ENCODE measurements at places on chromosomes 16 and 17.

- peaks cover 2% of the 10 kb centered on the region for H3K36me3 ChIP-seq
- H3K4me3 ChIP-seq = peak overlapping the region; percentile 67
- peak overlapping the region; percentile 91 for H3K27ac ChIP-seq
- H3K27me3 ChIP-seq = peaks cover 11% of the 10 kb centered on the region
- H3K4me1 ChIP-seq = peaks cover 33% of the 10 kb centered on the region
Observed at GRCh38 chr17:50161911-50162288, 3.9 kb upstream of the SGCA start.

GRCh38 chr17:30336369-30337171, 2.7 kb upstream of the TMIGD1 start:
- H3K4me1 ChIP-seq = peaks cover 32% of the 10 kb centered on the region
- peaks cover 5% of the 10 kb centered on the region for H3K27me3 ChIP-seq
- no peak overlapping the region for H3K4me3 ChIP-seq
- no peak overlapping the region for H3K27ac ChIP-seq

- no peak overlapping the region for H3K4me3 ChIP-seq
- H3K27ac ChIP-seq = no peak overlapping the region
- no peaks in the 10 kb centered on the region for H3K36me3 ChIP-seq
Observed at GRCh38 chr16:89934611-89935553, 11.7 kb downstream of the TUBB3 start.

DNA sequence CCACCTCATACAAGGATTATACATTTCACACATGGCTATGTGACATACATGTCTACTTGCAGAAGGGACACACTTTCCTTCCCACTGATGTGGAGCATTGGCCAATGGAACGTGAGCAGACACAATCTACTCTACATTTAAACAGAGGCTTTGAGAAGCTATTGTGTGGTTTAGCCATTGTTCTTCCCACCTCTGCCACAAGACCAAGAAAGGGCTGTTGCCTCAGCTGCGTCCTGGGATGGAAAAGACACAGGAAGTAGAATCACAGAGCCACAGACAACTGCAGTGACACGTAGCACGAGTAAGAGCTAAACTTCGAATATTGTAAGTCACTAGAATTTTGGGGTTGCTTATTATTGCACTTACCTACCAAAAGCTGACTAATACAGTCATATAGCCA, 33.3 kb downstream of the PRKCB start:
- no peak for DNase-seq
- no peaks in the 10 kb centered on the region for H3K27me3 ChIP-seq
- H3K4me1 ChIP-seq = peaks cover 66% of the 10 kb centered on the region
- peaks cover 31% of the 10 kb centered on the region for H3K36me3 ChIP-seq
- peak overlapping the region; percentile 78 for H3K27ac ChIP-seq

GRCh38 chr17:35099908-35100307, 19.8 kb downstream of the RAD51D start:
- H3K4me1 ChIP-seq = peaks cover 7% of the 10 kb centered on the region
- no peak overlapping the region for H3K4me3 ChIP-seq
- H3K27me3 ChIP-seq = no peaks in the 10 kb centered on the region
- H3K36me3 ChIP-seq = peaks cover 21% of the 10 kb centered on the region

DNA sequence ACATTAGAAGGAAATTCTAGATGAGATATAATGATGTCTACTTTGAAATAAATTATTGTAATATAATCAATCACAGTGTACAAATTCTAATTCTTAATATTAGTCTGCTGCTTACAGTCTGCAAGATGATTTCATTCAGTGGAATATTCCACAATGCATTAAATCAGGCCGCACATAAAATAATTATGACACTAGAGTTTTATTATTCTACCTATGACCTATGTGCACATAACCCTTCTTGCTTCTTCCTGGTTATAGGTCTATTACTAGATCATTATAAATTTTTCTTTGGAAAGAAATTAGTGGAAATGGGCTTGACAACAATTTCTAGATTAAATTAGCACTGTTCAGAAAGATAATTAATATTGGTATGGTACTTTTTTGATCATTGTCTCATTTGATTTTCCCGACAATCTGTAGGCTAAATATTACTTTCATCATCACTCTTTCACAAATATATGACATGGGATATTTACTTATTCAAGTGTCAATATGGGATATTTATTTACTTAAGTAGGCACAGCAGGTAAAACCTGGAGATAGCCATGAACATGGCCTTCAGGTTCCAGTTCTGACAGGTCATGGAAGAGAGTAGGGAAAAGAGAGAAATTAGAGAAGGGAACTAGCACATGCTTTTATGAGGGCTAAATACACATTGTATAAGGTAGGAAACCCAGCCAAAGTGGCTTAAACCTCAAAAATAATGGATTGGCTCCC, 476.4 kb downstream of the TOX3 start:
- H3K27me3 ChIP-seq = no peaks in the 10 kb centered on the region
- H3K36me3 ChIP-seq = no peaks in the 10 kb centered on the region
- DNase-seq = no peak
- H3K4me1 ChIP-seq = no peaks in the 10 kb centered on the region
- H3K4me3 ChIP-seq = no peak overlapping the region
- H3K27ac ChIP-seq = no peak overlapping the region

DNA sequence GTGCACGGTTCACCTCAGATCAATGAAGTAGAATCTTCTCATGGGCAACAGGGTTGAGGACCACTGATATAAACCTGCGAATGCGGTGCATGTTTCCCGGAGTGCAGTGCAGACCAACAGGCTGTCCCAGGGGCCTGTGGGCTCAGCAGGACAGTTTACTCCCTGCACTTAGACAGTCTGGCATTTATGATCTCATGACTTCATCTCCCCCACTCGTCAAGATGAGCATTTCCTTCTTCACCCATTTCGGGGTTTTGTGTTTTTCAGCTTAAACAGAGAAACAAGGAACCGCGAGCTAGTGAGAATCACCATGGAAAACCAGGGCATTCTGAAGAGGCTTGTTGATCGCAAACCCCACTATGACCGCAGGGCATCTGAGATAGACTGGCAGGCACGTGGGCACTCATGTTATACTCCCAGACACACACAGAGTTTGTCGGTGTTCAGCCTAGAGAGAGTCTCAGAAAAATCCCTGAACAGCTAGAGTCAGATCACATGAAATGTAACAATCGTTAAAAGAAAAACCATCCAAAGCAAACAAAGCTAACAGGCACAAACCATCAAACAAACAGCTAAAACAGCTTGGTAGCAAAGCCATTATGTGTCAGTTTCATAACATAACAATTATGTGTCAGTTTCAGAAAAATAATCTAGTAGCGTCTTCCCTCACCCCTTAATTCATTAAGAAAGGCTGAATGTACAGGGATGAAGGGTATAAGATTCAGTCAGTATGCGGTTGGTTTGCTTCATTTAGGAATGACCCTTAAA, 2.9 kb downstream of the CFAP97D1 start:
- DNase-seq = no peak
- H3K4me1 ChIP-seq = peaks cover 2% of the 10 kb centered on the region
- no peaks in the 10 kb centered on the region for H3K36me3 ChIP-seq
- peaks cover 44% of the 10 kb centered on the region for H3K27me3 ChIP-seq
- H3K4me3 ChIP-seq = no peak overlapping the region
- H3K27ac ChIP-seq = no peak overlapping the region

GRCh38 chr16:67077871-67078270, 31.9 kb upstream of the PHAF1 start:
- no peak overlapping the region for H3K4me3 ChIP-seq
- no peak for DNase-seq
- peaks cover 23% of the 10 kb centered on the region for H3K36me3 ChIP-seq
- H3K27ac ChIP-seq = no peak overlapping the region
- H3K27me3 ChIP-seq = no peaks in the 10 kb centered on the region

DNA sequence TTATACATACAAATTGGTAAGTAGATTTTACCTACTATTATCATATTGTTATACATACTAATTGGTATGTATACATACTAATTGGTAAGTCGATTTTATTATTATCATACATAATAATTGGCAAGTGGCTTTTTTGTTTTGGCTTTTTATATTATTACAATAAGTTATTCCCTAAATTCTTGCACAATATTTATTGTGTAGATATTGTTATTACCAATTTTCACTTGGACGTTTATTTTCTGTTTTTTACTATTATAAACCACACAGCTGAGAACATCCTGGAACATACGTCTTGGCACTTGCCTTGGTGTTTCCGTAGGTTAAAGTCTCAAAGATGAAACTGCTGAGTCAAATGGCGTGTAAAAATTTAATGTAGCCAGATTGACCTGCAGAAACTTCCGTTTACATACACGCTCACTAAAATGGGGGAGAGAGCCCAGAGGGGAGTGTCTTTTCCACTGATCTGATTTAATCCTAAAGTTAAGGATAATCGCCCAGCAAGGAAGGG, 18.9 kb downstream of the GNGT2 start:
- H3K4me1 ChIP-seq = peaks cover 31% of the 10 kb centered on the region
- H3K27me3 ChIP-seq = peaks cover 1% of the 10 kb centered on the region
- peak overlapping the region; percentile 91 for H3K4me3 ChIP-seq
- peak overlapping the region; percentile 100 for H3K27ac ChIP-seq
- H3K36me3 ChIP-seq = no peaks in the 10 kb centered on the region

- peaks cover 18% of the 10 kb centered on the region for H3K4me1 ChIP-seq
- peak overlapping the region; percentile 85 for H3K4me3 ChIP-seq
- H3K27me3 ChIP-seq = peaks cover 7% of the 10 kb centered on the region
- DNase-seq = peak; percentile 76
- no peaks in the 10 kb centered on the region for H3K36me3 ChIP-seq
Observed at GRCh38 chr17:49851387-49852291, 3.8 kb upstream of the TAC4 start.

- no peak overlapping the region for H3K4me3 ChIP-seq
- H3K4me1 ChIP-seq = peaks cover 2% of the 10 kb centered on the region
- H3K36me3 ChIP-seq = no peaks in the 10 kb centered on the region
- H3K27ac ChIP-seq = no peak overlapping the region
Observed at GRCh38 chr17:63189082-63189481, 223.0 kb downstream of the TANC2 start.

DNA sequence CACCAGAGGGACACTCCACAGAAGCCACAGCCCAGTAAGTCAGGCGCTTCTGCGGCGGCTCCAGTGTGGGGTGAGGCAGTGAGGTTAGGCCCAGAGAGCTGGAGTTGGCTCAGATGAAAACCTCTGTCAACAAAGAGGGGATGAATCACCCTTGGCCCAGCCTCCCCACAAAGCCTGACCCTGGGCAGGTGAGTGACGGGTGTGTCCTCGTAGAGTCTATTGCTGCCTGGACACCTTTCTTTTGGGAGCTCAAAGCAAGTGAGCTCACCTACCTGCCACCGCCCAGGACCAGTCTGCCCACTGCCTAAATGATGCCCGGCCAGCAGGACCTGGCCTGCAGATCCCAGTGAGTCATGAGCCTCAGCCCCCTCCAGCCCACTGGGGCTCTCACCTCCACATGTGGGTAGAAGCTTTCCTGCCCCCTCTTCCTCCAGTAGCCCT, 24.9 kb upstream of the DBNDD1 start:
- H3K27me3 ChIP-seq = peaks cover 17% of the 10 kb centered on the region
- H3K4me1 ChIP-seq = peaks cover 2% of the 10 kb centered on the region
- no peak for DNase-seq
- H3K27ac ChIP-seq = no peak overlapping the region
- H3K4me3 ChIP-seq = no peak overlapping the region

DNA sequence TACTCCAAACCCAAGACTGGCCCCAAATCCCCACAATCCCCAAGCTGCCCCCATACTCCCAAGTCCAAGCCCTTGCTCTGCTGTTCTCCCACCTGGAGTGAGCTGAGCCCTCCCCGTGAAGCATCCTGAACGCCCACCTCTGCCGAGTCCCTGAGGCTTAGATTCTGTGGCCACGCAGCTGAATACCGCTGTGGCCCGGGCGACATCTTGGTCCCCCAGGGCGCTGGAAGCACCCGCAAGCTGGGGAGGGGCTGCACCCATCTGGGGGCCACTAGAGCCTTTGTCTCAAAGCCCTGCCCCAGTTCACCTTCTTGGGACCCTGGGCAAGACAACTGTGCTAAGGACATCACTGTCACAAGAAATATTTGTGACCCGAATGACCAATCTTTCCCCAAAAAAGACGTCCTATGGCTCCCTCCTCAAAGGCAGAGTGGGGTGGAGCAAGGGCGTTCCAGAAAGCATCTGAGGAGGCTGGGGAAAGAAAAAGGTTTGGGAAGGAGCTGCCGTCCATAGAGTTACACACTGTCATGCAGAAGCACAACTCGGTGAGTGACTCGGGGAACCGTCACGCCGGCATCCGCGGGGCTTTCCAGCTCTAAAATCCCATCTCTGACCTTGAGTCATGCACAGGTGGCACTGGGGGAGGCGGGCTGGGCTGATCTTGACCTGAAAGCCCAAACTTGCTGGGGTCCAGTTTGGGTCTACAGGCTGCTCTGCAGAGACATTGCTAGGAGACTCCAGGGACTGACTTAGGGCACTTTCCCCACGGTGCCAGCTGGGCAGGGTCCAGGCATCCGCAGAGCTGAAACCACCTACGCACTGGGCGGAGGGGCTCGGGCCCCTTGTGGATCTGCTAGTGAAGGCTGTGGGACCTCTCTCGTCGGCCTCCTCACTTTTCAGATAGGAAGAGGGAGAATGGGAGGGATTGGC, 6.6 kb downstream of the PTX4 start:
- peaks cover 1% of the 10 kb centered on the region for H3K4me1 ChIP-seq
- H3K27ac ChIP-seq = no peak overlapping the region
- H3K4me3 ChIP-seq = no peak overlapping the region
- no peak for DNase-seq
- no peaks in the 10 kb centered on the region for H3K27me3 ChIP-seq

DNA sequence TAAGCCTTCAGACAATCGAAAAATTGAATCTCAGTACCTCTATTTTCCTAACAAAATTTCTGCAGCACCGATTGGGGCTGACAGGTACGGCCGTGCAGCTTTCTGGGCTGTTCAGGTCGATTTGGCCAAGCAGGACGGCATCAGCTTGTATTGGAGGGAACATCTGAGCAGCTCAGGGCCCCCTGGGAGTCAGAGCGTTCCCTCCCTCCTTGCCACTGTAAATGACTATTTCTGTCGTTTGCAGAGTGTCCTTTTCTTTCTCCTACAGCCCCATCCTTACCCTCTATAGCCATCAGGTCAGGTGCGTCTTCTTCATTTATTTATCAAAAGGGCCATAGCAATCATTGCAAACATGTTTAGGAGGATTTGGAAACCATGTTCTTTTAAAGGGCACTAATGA, 731.1 kb downstream of the WWOX start:
- no peaks in the 10 kb centered on the region for H3K36me3 ChIP-seq
- no peak overlapping the region for H3K27ac ChIP-seq
- no peaks in the 10 kb centered on the region for H3K4me1 ChIP-seq

GRCh38 chr17:79410681-79411080, 200.2 kb downstream of the RBFOX3 start:
- no peak overlapping the region for H3K4me3 ChIP-seq
- H3K36me3 ChIP-seq = no peaks in the 10 kb centered on the region
- no peak overlapping the region for H3K27ac ChIP-seq
- DNase-seq = no peak

- no peak for DNase-seq
- H3K27ac ChIP-seq = no peak overlapping the region
Observed at GRCh38 chr16:86039606-86040005, 140.6 kb downstream of the IRF8 start.

DNA sequence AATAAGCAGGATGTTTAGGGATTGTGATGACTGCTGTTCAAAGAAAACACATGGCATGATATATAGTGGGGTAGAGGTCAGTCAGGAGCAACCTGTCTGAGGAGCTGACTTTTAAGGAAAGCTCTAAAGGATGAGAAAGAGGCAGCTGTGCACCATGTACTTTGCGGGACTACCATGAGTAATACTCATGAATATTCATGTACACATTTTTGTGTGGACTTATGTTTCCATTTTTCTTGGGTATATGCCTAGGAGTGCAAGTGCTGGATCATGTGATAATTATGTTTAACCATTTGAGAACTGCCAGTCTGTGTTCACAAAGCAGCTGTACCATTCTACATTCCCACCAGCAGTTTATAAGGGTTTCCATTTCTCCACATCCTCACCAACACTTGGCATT, 35.8 kb downstream of the BEAN1 start:
- H3K27ac ChIP-seq = no peak overlapping the region
- peaks cover 48% of the 10 kb centered on the region for H3K27me3 ChIP-seq
- no peak overlapping the region for H3K4me3 ChIP-seq
- no peak for DNase-seq
- no peaks in the 10 kb centered on the region for H3K4me1 ChIP-seq
- H3K36me3 ChIP-seq = no peaks in the 10 kb centered on the region
